Iris pigment epithelial cell (primary cell): ENCODE measurements at places on chromosomes 4 and X.

- peak; percentile 45 for DNase-seq
Observed at GRCh38 chrX:13433298-13433605, 113.4 kb upstream of the ATXN3L start.

- DNase-seq = no peak
Observed at GRCh38 chr4:70997036-70997435, 3.6 kb downstream of the DCK start.

- no peak for DNase-seq
Observed at GRCh38 chr4:146525754-146526153, 4.0 kb upstream of the SLC10A7 start.

DNA sequence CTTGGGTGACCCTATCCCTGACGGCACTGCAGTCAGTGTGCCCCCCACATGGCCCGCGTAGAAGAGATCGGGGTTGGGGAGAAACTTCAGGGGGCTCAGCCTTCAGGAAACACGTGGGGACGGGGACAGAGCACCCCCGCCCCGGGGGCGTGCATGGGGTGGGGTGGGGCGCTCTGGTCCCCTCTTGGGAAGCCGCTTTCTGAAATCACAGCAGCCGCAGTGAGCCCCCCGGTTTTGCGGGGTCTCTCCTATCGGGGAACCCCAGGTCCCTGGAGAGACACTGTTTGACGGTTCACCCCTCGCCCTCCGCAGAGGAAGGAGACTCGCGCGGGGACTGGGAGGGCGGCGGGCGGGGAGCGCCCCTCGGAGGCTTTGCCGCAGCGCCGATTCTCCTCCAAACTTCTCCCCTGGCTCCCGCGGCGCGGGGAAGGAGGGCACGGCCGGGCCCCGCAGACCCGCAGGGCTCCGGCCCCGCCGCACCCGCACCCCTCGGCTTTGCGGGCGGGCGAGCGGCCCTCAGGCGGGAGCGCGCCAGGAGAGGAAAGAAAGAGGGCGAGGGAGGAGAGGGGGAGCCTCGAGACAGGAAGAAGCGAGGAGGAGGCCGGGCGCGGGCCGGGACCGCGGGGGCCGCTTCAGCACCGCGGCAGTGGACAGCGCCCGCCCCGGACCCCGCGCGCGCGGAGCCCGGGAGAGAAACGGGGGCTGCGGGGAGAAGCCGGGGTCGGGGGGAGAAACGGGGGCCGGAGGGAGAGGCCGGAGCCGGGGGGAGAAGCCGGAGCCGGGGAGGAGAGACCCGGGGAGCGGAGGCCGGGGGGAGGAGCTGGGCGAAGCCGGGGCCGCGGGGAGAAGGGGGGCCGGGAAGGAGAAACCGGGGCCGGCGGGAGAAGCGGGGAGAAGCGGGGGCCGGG is 612 bp downstream of the CPLX1 start:
- no peak for DNase-seq

DNA sequence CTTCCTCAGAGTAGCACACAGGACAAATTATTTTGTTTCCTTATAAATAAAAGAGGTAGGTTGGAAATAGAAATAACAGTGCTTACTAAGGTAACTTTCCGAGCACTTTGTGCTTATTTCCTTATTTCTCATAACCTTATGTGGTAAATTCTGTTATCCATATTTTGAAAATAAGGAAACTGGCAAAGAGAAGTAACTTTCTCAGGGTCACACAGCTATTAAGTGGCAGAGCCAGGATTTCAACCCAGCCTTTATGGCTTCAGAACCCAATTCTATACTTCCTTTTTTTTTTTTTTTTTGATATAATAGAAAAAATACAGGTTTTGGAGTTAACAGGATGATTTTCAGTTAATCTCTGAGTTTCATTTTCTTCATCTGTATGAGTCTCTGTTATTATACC is 3.3 kb downstream of the UTP3 start:
- no peak for DNase-seq

DNA sequence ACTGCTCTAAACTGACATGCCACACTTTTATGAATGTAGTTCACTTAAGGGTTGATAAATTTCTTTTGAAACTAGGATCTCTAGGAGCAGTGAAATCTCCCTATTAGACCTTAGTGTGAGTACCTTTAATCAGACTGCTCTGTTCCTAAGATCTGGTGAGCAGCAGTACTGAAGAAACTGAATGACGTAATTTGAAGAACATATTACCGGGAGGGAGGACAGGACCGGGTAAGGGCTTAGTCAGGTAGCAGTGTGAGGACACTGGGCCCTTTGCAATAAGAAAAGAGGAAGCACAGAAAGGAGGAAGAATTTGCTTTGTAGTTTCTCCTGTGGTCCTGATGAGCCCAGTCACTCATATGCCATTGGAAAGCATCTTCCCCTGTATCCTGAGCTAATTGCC is 255.2 kb downstream of the THOC2 start:
- no peak for DNase-seq

GRCh38 chr4:75708218-75708691 is 16.1 kb upstream of the USO1 start:
- no peak for DNase-seq

DNA sequence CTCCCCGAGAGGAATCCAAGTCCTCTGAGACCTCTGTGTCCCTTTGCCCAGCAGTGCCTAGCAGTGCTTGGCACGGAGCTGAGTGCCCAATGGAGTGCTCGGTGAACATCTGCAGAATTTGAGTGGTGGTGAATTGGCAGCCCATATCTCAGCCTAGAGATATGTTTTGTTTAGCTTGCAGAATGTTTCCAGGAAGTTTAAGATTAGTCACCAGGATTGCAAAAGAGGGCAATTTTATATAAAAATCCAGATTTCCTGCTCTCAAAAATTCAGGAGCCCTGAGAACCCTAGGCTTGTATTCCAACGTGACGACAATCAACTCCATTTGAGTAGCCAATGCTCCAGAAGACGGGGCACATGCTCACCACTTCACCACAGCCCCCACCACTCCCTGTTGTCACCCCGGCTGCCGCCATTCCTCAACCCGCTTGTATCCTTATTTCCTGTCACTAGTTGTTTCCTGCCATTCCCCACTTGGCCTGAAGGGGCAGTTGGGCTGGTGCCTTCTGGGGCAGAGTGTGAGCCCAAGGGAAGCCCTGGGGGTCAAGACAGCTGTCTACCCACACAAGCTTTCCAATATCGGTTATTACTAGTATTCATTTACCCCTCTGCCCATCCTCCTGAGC is 116.9 kb downstream of the EFNB1 start:
- DNase-seq = peak; percentile 74

DNA sequence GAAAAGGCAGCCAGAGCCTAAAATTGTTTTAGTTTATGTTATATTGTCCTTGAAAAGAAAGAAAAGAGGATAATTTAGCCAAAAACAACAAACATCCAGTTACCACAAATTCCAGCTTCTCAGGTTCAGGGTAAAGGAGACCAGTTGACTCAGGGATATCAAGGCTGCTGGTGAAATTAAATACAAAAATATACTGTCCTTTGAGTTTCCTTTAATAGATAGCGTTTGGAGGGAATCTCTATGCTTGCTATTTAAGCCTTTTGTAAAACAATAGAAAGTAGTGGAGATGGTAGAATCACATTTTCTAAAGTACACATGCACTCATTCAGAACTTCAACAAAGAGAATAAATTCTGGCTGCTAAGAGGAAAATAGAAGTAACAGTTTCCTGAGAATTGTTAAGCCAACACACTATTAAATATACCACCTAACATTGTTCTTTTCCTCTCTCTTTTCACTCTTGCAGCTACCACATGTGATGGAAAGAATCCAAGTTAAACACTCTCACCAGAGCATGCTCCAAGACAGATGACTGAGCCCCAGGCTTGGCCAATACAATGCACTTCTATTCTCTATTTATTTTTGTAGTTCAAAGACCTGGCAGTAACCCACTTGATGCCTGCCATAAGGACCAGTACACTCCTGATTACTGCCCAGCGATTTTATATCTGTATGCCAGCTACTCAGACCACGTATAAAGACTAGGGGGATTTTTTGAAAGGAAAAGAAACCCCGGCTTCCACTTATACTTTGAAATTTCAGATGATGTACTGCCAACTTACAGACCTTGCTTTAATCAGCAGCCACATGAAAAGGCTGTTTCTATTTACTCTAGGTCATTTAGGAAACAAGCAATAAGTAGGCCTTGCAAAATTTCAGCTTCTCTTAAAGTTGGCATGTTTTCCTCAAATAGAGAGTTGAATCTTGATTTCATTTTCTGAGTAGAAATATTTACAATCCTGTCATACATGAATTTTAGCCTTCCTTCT is 756.9 kb downstream of the FAT4 start:
- peak; percentile 86 for DNase-seq

GRCh38 chr4:128560754-128561495 is 248.6 kb upstream of the JADE1 start:
- DNase-seq = no peak

DNA sequence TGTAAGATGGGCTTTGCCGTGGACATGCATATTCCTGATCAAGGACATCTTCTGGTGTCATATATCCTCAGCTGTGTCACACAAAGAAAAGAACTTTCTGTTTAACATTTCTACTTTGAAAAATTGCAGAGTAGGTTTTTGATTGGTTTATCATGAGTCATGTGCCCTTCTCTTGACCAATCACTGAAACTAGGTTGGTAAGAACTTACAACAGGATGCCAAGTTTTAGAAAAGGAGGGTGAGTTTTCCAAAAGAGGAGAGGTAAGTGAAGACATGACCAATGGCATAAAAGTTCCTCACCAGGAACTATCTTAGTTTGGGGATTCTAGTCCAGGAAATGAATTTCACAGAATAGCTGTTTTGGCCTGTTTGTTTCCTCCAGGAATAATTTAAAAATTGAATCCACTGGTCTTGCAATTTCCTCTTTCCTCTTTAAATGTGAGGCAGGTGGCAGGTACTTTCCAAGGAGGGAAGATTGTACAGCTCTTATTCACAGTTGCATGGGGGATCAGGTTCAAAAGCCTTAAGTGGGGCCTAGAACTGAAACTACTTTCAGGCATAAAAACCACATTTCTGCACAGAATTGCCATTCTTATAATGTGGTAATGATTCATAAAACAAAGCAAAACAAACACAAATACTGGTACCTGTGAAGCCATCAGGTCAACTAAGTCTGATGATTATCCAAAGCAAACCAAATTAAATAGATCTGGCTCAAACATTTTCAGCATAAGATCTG is 1114.5 kb upstream of the LCORL start:
- no peak for DNase-seq

GRCh38 chr4:185880571-185880970 is 68.6 kb upstream of the SORBS2 start:
- no peak for DNase-seq

DNA sequence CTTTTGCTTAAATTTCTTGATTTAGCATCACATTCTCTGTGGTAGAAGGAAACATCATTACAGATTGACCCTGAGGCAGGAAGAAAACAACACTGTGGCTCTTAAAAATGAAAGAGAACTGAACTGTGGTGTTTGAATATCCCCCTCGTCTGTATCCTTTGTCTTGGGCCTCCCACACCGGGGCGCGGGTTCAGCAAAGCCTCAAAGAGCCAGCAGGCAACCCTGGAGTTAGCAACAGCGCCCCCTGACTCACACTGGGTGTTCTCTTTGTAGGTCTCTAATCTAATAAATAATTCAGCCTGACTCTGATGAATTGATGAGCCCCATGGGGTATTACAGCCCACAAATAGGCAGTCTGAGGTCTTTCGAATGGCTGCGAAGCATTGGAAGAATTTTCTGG is 46.1 kb upstream of the CTSO start:
- peak; percentile 8 for DNase-seq

DNA sequence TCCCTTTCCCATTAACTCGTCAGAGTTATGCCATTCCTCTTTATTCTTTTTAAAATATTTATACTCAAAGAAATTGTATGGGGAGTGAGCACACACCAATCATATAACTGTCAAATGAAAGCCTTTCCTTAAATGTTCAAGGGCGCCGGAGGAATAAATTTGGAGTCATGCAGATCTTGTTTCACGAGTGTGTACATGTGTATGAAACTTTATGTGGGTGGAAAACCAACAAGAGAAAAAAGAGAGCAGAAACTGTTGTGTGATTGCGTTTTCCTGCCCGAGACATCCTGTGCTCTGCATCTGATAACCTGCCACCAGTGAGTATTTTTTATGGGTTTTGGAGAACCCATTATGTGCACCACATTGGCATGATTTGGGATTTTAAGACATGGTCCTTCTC is 88.3 kb downstream of the FHDC1 start:
- DNase-seq = no peak

DNA sequence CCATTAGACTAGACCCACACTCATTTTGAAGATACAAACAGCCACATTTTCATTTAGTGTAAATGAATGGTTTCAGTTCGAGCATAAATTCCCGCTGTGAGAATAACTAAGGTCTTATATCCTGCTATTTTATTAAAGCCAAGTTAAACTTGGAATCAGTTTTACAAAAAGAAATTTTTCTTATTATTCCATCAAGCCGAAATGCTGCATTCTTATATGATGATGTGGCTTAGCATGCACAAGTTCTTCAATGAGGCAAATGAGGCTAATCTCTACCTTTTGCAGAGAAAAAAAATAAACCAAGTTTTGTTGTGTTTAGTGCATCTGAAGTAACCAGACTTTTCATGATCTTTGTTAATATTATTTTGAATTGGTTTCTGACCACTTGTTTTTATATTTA is 953.9 kb upstream of the PCDH10 start:
- DNase-seq = peak; percentile 55

DNA sequence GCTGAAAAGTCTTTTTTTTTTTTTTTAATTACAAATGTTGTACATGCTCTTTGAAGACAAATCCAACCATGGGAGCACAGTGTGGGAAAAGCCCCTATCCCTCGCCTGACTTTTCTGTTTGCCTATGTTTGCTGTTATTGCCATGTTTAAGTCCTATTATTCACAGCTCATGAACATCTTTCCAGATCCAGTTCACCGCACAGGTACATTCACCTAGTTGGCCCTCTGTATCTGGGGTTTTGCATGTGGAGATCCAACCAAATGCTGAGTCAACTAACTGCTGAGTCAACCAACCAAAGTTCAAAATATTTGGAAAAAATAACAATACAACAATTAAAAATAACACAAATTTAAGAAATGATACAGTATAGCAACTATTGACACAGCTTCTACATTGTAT is 100.1 kb upstream of the CLNK start:
- no peak for DNase-seq
